SIG-M5 (cell line): ENCODE measurements at places on chromosomes 5 and 9.

DNA sequence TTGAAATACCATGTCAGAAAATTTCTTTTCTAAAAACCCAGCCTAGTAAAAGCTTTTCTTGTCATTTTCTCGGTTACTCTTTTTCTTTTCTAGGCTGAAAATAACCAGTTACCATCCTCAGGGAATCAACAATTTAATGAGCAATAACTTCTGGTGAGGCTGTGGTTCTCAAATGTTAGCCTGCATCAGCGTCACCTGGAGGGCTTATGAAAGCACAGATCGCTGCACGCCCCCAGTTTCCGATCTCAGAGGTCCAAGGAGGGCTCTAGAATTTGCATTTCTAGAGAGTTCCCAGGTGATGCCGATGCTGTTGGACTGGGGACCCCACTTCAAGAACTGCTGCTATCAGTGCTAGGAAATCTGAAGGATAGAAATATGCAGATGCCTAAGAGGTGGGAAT is 28.9 kb upstream of the TLE1 start:
- DNase-seq = no peak

DNA sequence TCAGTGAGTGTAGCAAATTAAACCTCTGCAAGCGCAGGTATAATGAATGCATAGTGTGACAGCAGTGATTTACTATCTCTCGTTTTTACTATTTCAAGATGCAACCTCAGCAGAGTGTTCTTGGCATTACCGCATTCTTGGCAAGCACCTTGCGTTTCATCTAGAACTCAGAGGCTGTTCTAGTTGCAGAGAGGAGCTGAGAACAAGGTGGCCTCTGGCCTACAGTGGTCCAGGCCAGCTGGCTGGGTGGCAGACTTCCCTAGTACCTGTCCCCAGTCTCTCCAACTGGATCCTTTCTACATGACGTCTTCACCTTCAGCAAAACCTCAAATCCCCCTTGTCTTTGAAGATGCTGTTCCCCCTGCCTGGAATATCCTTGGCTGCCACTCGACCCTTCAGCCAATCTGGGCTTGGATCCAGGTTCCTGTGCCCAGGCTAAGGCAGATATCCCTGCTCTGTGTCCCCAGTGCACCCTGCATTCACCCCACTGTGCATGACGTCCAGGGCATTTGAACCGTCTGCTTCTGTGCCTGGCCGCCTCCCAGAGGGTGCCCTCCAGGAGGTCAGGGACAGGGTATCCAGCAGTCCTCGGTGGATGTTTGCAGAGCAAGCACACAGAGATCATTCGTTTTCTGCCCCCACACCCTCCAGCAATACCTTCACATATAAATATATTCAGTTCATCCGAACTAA is 120.4 kb upstream of the CPEB4 start:
- no peak for DNase-seq

DNA sequence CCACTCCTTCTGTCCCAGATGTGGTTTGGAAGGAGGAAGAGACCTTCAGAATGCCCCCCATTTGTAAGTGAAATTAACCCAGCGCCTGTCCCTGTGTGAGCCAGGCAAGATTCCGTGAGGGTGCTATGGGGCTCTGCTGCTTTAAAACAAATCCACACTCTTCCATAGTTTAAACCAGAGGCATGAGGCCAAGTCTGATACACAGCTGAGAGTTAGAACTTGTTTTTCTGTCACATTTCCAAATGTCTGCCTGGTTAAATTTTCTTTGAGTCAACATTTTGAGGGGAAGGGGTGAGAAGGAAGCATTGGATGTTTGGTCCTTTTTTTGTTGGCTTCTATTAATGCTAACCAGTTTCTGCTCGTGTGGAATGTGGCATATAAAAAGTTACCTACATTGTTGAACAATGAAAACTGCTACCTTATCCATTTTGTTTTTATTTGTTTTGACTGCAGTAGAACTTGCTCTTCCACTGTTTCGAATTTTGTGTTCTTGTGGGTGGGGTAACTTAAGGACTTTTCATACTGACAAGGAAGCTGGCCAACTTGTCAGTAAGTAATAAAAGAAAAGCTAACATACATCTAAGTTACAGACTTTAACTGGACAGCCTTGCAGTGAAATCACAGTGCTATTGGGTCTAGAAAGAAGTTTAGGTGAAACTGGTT is 12.9 kb downstream of the RGMB start:
- no peak for DNase-seq

GRCh38 chr9:108001237-108001636 is 511.7 kb upstream of the KLF4 start:
- no peak for DNase-seq

DNA sequence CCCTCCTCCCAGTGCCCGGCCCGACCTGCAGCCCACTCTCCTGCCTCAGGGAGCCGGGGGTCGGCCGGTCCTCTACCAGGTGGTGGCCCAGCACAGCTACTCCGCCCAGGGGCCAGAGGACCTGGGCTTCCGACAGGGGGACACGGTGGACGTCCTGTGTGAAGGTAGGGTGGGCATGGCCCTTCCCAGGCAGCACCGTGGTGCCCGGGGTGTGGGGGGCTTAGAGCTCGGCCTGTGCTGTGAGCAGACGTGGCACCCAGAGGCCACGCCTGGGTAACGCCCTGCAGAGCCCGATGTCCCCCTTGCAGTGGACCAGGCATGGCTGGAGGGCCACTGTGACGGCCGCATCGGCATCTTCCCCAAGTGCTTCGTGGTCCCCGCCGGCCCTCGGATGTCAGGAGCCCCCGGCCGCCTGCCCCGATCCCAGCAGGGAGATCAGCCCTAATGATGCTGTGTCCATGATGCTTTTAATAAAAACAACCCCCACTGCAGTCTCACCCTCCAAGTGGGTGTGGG is 7.2 kb downstream of the ENTPD8 start:
- no peak for DNase-seq

GRCh38 chr9:107214915-107215314 is 68.2 kb upstream of the RAD23B start:
- no peak for DNase-seq

- DNase-seq = no peak
Measured at GRCh38 chr9:99023831-99024230, 80.1 kb downstream of the COL15A1 start.

- DNase-seq = no peak
Measured at GRCh38 chr9:128001779-128002298, 21.1 kb upstream of the EEIG1 start.

- no peak for DNase-seq
Measured at GRCh38 chr9:7366121-7366520, 433.5 kb downstream of the DMAC1 start.

DNA sequence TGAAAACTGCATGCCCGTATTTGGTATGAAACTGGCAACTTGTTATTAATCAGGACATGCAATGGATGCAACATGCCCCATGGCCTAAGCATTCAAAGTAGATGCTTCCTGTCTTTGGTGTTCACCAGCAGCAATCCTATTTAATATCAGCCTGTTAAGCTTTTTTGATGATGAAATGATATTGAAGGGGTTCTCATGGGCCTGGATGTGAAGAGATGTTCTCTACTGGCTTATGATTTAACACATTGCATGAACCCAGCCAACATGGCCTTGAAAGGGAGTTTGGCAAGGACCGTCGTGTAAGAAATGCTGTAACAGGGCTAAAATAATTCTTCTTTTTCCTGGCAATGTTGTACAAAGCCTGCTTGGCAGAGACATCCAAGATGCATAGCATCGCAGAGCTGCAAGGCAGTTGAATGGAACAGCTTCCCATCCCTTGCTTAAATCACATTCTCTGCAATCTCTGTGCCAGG is 111.2 kb downstream of the SMARCA2 start:
- DNase-seq = no peak

DNA sequence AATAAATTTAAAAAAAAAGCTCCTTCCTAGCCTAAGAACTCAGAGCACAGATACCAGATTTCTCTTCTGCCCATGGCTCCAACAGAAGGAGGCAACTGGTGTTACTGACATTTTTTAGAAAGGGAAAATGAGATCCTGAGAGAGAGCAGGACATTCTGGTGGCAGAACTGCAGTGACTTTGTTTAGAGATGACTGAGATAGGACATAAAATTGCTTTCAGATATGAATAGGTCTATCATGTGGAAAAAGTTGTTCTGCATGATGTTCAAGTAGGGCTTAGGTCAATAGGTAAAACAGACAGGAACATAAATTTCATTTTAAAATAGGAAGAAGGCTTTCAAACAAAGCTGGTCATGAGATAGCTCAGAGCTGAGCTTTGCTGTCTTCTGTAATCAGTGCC is 49.6 kb downstream of the NIPAL4 start:
- DNase-seq = no peak

GRCh38 chr5:159045165-159045811 is 54.4 kb downstream of the EBF1 start:
- no peak for DNase-seq
